Erythroblast (primary cell): ENCODE measurements at places on chromosomes 1 and 21.

DNA sequence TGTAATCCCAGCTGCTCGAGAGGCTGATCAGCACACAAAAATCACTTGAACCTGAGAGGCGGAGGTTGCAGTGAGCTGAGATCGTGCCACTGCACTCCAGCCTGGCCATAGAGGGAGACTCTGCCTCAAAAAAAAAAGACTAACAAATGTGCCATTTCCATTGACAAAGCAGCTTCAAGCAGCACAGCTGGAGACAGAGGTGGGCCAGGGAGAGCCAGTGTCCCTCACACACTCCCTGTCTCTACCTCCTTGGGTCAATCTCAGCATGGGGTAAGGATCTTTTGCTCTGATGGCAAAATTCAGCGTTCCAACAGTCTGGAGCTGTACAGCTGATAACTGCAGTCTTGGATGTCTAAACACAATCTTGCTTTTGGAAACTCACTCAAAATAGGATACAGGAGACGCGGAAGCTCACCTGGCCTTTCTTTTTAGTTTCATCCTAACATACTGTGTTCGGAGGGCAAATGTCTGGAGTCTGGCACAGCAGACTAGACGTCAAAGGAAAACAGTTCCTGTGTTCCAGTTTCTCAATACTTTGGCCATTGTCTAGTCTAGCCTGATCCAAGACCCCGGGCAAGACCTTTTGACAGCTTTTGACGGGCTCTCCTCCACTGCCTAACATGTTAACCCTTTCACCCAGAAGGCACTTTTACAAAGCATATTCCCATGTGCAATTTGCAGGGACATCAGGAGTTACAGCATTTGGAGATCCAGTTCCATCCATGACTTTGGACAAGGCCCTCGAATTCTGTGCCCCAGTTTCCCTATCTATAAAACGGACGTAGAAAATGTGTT, 2.9 kb downstream of the RCC2 start:
- DNase-seq, result no peak

- no peak for DNase-seq
Observed at GRCh38 chr1:110130113-110130591, 17.9 kb downstream of the UBL4B start.

DNA sequence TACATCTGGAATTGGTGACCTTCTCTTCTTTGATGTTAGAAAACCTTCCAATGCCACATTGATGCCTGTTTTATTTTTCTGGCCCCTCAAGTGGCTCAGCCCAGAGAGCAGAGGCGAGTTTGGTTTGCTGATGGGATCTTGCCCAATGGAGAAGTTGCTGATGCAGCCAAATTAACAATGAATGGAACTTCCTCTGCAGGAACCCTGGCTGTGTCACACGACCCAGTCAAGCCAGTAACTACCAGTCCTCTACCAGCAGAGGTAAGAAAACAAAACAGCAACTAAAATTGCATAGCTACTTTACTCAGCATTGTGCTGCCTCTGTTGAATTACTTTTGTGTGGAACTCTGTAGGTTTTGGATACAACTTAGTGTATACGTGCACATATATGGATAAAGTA, 97.6 kb downstream of the CC2D1B start:
- no peak for DNase-seq

DNA sequence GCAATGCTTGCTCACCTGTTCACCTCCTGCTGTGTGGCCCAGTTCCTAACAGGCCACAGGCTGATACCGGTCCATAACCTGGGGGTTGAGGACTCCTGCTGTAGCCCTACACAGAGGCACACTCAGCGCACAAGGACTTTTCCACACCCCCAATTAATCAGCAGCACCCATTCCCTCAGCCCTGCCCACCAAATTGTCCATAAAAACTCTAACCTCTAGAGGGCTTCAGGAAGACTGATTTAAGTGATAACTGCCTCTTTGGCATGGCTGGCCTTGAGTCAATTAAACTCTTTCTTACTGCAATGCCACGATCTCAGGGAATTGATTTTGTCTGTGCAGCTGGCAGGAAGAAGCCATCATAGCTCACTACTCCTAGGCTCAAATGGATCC, 71.3 kb upstream of the MUTYH start:
- peak; percentile 24 for DNase-seq

- no peak for DNase-seq
Observed at GRCh38 chr21:26195708-26196107, 25.1 kb upstream of the APP start.

DNA sequence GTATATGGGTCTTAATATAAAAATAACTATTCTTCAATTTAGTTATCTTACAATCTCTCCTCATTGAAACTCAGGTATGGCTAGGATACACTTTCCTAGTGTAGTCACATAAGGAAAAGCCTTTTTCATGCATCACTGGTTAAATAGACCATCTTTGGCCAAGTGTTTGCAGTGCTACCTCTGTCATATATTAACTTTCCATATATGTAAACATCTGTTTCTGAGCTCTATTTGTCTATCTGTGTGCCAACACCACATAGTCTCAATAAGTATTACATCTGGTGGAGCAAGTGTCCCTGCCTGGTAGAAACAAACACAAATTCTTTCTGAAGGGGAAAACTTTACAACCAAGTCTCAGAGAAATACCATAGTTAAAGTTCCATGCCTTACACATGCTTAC, 134.6 kb downstream of the TSEN15 start:
- DNase-seq, result no peak

DNA sequence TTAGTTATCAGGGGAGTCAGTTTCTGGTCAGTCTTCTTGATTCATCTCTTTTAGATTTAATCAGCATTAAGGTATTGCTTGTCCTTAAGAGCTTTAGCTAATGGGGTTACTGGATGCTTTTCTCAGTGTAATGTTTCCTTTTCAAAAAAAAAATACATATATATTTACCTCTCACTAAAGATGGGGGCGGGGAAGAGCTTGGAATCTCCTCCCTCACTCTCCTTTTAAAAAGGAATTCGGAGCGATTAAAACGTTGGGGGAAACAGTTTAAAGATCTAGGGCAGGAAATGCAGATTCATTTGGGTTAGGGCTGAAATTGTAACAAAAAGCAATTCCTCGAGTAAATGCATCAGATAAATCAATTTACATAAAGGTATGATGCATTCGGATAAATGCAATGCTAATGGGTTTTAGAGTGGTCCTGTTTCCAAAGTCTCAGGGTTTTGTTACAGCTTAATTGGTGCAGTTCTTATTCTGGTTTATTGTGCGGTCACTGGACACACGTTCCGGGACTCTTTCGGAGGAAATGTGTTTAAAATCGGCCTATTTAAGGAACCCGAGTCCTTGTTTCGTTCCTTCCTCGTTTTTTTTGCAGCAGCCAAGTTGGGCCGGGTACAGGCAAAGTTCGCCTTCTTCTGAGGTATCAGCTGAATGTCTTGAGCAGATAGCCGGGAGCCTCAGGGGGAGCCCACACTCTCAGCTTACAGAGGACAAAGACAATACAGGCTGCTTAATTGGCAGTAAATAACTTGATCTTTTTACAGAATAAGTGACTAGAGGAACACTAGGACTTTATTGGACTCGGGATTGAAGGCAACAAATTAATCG, 1.6 kb downstream of the LMO4 start:
- peak; percentile 67 for DNase-seq

DNA sequence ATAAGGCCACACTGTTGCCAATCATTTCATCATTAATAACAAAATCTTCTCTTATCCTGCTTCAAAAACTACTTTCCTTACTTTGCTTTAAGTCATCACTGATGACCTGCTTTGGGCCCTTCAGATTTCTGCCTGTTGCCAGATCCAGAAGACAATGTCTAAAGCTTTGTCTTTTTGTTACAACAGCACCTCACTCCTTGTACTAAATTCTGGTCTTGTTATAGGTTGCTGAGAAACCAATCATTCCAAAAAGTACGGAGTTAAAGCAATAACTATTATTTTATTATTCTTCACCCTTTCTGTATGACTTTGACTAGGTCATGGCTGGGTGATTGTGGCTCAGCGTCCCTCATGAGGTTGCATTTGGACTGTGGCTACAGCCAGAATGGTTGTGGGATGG, 633.5 kb downstream of the PTPRU start:
- DNase-seq, result no peak

DNA sequence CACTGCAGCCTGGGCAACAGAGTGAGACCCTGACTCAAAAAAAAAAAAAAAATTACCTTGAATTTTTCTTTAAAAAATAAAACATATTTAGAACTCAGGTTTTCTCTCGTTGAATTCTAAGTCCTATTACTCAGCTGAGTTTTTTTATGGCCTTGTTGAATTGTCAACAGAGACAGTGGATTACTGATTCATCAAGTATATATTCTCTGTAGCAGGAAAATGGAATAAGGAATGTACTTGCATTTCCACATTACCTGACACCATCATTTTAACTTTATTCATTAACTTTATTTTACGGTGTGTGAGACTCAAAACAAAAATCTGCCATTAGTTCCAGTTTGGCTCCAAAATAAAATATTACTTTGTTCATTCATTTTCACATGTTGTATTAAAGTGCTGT, 53.8 kb upstream of the APP start:
- no peak for DNase-seq

DNA sequence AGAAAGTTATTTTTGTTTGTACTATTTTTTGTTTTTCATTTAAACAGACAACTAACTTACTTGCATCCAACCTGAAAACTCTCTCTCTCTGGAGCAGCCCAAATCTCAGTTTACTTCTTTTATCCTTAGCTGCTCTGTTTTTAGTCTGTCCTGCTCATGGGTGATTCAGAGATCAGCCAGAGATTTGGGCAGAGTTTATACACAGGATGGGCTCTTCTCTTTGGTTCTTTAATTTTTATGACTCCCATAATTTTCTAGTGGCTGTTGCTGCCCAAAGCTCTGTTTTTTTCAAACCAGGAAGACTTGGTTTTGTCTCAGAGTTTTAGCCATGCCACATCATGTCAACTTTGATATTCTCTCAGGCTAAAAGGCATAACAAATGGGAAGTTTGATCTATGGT, 86.8 kb upstream of the CD55 start:
- no peak for DNase-seq

GRCh38 chr1:20499718-20500117, 8.2 kb downstream of the MUL1 start:
- DNase-seq, result no peak

DNA sequence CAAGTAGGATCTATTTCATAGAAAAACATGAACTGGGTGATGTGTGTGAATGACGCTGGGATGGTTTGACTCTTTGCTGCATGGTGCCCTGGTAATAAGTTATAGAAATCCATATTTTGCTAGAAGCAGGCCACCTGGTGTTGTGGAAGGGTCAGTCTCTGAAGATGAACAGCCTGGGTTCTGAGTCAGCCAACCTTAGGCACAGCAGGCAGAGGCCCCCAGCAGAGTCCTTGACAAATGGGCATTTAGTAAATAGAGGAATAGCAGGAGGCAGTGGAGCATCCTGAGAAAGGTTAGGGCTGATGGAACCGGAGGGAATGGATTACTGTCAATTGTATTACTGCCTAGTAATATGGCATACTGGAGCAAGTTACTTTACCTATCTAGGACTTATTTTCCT, 20.9 kb downstream of the FGGY start:
- DNase-seq, result no peak

GRCh38 chr21:36456729-36457414, 23.1 kb downstream of the CLDN14 start:
- DNase-seq, result no peak

GRCh38 chr21:34779860-34780259, 111.1 kb downstream of the CLIC6 start:
- no peak for DNase-seq

GRCh38 chr1:185111873-185112272, 44.9 kb downstream of the TRMT1L start:
- no peak for DNase-seq

DNA sequence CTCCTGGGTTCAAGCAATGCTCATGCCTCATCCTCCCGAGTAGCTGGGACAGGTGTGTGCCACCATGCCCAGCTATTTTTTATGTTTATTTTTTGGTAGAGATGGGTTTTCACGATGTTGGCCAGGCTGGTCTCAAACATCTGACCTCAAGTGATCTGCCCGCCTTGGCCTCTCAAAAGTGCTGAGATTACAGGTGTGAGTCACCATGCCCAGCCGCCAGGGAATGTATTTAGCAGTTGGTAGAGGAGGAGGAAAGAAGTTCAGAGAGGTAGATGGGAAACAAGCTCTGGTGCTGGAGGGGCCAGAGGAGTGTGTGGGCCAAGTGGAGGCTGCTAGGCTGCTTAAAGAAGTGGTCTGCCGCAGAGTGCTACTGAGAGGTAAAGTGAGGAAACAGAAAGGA, 6.0 kb downstream of the DOP1B start:
- DNase-seq, result no peak

DNA sequence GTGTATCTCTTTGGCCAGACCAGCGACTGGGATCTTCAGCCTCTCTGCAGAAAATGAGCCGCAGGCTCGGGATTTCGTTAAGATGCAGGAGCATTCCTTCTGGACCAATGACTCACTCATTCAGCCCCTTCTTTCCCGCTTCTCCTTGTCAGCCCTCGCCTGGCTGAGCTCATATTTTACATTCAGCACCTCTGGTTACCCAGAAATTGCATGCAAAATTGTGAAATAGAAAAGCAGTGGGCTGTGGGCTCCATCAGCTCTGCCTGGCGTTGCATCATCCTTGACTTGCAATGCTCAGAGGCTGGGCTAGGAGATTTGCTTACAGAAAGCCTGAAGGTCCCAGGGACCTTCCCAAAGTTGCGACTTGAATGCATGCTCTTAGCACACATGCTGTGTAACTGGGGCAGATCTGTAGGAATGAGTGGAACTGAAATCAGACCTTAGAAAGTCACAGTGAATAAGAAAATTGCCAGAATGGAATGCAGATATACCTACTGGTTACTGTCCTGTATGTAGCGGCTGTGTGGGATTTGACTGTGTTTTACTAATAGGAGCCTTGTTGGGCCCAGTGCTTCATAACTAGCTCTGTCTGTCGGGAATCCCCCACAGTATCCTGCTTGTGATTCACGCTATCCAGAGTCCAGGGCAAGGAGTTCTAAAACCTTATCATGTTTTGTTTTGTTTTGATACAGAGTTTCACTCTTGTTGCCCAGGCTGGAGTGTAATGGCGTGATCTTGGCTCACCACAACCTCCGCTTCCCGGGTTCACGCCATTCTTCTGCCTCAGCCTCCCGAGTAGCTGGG, 444.8 kb downstream of the KIF26B start:
- no peak for DNase-seq
